Retina (tissue), 1 donor: ENCODE measurements at places on chromosomes 5 and 9.

DNA sequence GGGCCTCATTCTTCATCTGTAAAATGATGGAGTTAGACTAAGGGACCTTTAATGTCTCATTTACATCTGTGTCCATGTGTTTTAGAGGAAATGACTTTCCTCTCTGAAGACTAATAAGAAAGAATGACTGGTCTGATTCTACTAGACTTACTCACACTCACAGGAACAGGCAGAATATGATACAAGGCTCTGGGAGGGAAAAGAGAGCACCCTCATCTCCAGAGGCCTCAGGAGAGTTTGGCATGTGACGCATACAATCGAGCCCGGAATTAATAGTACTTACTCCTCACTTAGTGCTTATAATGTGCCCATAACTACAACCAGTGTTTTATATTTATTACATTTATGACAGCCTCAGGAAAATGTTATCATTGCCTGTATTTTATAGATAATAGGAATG lies 608.7 kb downstream of the KCTD16 start:
- no peak for DNase-seq

GRCh38 chr5:144142139-144142823 lies 28.2 kb downstream of the YIPF5 start:
- DNase-seq = peak; percentile 40

GRCh38 chr9:108640230-108640629 lies 215.6 kb downstream of the ACTL7B start:
- DNase-seq = no peak

- no peak for DNase-seq
These were observed 92.5 kb downstream of the TLE1 start for GRCh38 chr9:81596679-81597418.

DNA sequence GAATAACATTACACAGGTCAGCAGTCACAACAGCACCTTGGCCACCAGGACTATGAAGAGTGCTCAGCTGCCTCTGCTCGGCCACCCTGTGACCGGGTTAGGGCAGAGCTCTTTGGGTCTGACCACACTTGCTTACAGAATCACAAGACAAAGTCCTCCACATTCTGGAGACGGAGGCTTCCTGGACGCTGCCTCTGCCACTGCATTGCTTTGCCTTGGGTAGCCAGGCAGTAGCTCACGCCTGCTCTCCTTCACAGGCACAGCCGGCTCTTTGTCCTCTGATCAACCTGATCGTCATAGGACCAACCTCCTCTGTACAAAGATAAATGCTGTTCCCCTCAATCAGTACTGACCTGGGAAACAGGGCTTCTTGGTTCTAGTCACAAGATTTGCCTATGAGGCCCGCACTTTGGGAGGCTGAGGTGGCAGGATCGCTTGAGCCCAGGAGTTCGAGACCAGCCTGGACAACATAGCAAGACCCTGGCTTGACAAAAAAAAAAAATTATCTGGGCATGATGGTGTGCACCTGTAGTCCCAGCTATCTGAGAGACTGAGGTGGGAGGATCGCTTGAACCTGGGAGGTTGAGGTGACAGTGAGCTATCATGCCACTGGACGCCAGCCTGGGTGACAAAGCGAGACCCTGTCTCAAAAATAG lies 128.4 kb upstream of the IER5L start:
- DNase-seq = no peak

DNA sequence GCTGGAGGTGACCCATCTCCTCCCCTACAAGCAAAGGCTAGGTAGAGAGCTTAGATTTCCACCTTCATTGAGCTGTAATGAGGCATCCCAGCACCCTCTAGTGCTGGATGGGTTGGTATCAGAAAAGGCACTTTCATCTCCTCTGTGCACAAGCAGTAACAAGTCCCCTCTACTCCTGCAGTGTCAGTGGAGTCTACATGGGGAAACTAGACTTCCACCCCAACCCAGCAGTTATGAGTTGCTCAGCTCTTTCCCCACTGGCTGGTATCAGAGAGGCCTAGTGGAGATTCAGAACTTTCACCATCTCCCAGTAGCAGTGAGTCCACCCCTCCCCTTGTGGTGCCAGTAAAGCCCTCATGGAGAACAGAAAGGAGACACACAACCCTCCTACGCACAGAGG lies 17.9 kb downstream of the FCN1 start:
- DNase-seq = no peak

- DNase-seq = no peak
These were observed 308.1 kb upstream of the TLE4 start for GRCh38 chr9:79263628-79264027.

- DNase-seq = no peak
These were observed 30.7 kb upstream of the MYOT start for GRCh38 chr5:137836997-137837396.

DNA sequence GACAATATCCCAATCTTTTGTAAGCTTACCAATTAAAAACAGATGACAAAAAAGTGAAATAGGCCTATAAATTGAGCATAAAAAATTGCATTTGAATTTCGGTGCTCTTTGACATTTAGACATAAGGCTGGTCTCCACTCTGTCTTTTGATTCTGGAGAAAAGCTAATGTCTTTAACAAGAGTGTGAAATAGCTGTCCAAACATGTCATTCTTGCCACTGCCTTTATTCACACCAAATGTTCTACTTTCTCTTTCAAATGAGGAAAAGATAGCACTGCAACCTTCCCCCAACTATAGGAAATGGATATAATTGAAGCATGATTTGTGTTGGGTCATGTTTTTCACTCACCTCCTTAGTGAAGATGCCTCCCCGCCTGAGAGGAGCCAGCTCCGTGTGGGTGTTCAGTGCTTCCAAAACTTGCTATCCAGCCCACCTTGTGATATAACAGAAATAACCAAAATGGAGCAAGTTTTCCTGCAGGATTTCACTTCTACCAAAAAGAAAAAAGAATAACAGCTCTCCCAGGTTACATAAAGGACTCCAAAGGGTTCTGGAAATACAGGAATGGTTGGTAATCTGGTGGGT lies 55.2 kb upstream of the STK32A start:
- DNase-seq = no peak

DNA sequence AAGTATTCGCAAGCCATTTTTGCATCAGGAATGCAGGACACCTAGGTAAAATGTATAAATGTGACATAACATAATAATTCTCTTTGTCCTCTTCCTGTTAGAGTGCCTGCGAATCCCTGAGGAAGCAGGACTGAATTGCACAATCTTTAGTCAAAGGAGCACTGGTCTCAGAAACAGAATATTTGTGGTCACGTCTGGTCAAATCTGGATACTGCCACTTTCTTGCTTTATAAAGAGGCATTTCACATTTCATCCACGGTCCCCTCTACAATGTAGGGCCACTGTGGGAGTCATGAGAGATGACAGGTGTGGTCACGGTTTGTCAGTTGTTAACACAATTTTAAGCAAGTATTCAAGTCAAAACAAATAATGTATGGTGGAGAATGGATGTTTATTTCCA lies 564.0 kb downstream of the IRX1 start:
- no peak for DNase-seq

DNA sequence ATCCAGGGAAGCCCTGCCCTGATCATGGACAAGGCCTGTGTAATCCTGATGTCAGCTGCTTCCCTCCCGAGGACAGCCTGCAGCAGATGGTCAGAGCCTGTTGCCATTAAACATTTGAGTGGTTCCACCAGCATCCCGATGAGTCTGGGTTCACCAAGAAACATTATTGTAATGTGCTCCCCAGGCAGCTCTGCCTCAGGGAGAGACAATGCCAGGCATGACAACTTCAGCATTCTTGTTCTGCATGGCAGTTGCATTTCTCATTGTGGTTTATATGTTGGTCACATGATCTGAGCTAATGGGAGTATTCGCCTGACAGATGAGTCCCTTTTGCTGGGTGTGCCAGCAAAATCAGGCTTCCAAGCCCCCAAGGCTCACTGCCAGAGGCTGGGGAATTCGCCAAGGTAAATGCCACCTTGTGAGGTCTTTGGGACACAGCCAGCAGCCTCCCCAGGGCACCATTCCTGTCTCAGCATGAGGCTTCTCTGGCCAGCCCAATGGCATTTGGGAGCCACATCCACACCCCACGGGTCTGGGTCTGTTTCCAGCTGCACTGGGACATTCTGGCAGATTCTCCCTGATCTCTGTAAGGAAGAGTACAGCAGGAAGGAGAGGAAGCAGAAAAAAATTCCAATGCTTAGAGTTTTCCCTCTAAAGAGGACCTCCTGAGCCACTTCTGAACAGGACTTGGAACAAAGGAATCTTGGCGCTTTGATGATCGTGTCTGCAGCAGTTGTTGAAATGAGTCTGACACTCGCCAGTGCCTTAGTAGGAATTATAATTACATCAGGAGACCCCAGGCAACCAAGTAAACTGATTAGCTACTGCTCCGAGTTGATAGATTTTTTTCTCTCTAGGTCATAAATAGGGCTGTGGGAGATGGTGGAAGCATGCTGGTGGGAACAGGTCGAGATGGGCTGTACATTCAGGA lies 18.7 kb downstream of the KCNIP1 start:
- DNase-seq = peak; percentile 59

GRCh38 chr9:108130905-108131304 lies 641.3 kb upstream of the KLF4 start:
- DNase-seq = no peak

DNA sequence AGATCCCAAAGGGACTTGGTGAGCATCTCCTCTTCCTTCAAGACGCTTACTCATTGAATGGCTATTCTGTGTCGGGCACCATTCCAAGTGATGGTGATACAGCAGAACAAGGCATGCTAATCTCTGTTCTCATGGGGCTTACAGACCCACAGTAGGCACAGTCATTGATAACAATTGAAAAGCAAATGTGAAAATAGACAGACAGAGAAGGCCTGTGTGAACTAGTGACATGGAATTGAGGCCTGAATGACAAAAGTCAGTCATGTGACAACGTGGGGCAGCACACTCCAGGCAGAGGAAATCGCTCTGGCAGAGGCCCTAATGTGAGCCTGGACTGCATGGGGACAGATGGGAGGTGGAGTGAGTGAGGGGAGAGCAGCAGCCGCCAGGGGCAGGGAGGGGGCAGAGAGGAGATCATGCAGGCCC lies 70.7 kb upstream of the CPLX2 start:
- peak; percentile 50 for DNase-seq

DNA sequence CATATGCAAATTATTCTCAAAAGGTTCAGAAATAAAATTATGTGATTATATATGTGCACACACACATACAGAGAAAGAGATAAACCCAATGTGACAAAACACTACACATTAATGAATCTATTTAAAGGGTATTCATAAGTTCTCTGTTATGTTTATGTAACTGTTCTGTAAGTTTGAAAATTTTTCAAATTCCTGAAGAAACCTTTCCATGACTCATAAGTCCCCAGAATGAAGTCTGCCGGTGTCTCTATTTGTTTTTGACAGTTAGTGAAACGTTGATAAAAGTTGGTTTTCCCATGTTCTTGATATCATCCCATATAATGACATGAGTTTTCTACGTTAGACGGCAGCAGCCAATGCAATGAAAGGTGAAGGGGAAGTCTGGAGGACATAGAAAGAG lies 199.5 kb upstream of the PUM3 start:
- no peak for DNase-seq

GRCh38 chr5:171692107-171692506 lies 93.5 kb upstream of the SMIM23 start:
- DNase-seq = no peak

- no peak for DNase-seq
These were observed 10.5 kb downstream of the GRAMD2B start for GRCh38 chr5:126433701-126434100.

- no peak for DNase-seq
These were observed 74.4 kb downstream of the TRIO start for GRCh38 chr5:14217587-14217986.

DNA sequence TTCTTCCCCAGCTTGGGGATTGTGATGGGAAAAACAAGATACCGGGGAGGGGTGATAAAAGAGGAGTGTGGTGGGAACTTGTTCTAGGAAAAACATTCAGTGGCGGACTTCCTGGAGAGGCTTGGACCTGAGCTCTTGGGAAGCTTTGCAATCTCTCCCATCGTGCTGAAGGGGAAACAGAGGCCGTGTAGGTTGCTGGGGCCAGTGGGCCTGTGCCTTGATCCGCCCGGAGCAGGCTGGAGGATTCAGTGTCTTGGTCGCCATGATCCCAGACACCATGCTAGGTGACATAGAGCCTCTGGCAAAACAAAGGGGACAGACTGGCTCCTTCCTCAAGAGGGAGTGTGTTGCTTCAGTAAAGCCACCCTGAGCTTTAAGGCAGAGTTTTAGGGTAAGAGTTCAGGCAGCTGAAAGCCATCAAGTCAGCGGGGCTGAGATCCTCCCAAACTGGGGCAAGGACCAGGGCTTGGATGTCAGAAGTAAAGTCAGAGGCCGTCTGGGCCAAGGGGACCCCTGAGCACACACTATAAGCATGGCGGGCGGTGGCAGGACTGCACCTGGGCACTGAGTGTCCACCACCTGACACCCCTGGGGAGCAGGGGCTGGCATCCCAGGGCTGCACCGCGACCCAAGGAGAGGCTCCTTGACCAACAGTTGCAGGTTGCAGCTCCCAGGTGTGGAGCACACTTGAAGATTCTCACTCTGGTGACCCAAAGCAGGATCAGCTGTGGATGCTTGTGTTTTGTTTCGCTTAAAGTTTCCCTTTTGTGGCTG lies 44.7 kb downstream of the TRIP13 start:
- DNase-seq = no peak

DNA sequence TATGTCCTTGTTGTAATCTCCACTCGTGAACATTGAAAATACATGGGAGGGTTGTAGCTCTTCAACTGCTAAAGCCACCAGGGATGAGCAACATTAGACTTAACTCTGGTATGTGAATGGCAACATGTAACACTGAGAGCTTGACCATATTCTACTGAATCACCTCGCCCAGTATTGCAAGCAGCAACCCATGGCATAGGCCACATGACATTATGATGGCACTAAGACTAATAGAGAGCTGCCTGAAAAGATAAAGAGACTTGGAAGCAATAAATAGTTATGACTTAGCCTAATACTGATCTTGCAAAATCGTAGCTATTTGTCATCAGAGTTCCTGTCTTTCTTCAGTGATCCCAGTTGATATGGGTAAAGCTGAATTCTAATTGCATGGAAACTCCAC lies 108.4 kb upstream of the NREP start:
- no peak for DNase-seq

DNA sequence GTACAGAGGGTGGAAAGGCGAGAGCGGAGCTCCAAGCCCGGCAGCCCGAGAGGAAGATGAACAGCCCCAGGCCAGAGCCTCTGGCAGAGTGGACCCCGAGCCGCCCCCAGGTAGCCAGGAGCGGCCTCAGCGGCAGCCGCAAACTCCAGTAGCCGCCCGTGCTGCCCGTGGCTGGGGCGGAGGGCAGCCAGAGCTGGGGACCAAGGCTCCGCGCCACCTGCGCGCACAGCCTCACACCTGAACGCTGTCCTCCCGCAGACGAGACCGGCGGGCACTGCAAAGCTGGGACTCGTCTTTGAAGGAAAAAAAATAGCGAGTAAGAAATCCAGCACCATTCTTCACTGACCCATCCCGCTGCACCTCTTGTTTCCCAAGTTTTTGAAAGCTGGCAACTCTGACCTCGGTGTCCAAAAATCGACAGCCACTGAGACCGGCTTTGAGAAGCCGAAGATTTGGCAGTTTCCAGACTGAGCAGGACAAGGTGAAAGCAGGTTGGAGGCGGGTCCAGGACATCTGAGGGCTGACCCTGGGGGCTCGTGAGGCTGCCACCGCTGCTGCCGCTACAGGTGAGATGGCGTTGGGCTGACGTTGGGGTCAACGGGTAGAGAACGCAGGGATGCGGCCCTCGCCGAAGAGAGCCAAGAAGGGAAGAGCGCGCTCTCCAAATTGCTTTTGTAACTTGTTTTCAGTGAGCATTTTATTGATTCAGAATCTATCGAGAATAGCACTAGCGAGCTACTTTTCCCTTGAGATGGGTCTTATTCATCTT lies at the start of gene PTGER4:
TSS of gene PTGER4 (plus strand) at position 3 of the 769 bp plus-strand sequence. CDS start 1,079 bp downstream, outside the sequence.
- DNase-seq = peak; percentile 52
